H9 (cell line): ENCODE measurements at places on chromosomes 5 and 9. TPM values are rescaled to one million over a fixed set of nuclear protein-coding genes. Genes with fewer than 3 reads are reported as not detected.

GRCh38 chr5:124996764-124997077 is 250.3 kb upstream of the ZNF608 start:
- DNase-seq: no peak

- DNase-seq: no peak
Measured at GRCh38 chr5:44801992-44802391, 6.8 kb upstream of the MRPS30 start.

DNA sequence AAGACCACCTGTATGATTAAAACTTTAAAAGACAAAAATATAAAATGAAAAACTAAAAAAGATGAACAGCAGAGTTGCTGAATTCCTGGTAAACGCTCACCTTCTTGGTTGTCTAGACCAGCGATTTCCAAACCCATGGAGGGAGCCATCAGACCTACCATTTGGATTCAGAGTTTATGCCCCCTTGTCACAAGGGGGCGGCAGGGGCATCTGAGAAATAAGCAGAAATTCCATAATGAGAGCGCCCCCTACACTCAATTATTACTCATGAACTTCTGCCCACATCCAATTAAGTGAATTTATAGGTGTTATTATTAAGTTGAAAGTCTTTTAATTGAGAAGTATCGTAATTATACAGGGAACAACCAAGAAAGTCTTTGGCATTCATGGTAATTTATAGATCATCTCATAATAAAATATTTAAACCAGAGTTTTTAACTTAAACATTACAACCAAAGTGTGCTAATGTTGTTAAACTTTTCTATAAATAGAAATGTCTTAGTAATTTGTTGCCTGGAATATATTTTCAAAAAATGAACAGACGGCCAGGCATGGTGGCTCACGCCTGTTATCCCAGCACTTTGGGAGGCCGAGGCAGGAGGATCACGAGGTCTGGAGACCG is 35.2 kb upstream of the SPATA31C2 start:
- peak; percentile 69 for DNase-seq

DNA sequence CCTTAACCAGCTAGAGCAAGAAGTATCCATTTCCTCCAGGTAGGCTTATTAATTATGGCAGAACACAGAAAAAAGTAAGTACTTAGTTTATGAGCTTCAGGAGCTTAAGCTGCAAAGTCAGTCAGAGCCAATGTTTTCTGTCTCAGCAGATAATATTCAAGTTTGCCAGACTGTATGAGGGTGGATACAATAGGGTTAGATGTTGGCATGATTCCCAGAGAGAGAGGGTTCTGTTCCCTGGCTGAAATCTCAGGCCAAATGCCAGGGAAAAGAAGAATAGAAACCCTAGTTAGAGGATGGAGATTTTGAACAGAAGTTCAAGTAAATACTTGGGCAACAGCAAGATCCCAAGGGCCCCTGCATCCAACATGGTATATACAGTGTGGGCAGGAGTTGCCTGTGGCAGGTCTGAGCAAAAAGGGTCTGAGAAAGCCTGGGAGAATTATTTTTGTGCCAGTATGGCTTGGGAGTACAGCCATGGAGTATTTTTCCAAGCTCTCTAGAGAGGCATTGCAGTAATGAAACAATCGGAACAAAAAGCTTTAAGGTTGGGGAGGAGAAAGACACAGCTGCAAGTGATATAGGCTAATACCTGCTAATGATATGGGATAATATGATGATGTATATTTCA is 31.0 kb upstream of the ISOC1 start:
- DNase-seq: no peak

Gene TUBB4B
- total RNA-seq: 378 and 386 TPM in 2 replicates

Gene HMGXB3
- total RNA-seq: 23.8 and 26.9 TPM in 2 replicates

DNA sequence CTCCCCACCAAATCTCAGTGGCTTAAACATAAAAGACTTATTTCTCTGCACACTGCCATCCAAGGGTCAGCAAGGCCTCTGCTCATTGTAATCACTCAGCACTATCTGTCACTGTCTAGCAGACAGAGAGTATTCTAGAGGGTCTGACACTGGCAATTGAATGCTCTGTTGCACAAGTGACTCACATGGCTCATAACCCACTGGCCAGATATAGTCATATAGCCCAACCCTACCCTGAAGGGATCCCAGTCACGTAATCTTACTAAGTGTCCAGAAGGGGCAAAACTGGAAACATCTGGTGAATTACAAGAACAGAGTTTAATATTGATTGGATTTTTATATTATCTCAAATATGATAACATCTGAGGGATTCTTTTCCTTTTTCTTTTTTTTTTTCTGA is 80.7 kb downstream of the TSSK1B start:
- DNase-seq: no peak

DNA sequence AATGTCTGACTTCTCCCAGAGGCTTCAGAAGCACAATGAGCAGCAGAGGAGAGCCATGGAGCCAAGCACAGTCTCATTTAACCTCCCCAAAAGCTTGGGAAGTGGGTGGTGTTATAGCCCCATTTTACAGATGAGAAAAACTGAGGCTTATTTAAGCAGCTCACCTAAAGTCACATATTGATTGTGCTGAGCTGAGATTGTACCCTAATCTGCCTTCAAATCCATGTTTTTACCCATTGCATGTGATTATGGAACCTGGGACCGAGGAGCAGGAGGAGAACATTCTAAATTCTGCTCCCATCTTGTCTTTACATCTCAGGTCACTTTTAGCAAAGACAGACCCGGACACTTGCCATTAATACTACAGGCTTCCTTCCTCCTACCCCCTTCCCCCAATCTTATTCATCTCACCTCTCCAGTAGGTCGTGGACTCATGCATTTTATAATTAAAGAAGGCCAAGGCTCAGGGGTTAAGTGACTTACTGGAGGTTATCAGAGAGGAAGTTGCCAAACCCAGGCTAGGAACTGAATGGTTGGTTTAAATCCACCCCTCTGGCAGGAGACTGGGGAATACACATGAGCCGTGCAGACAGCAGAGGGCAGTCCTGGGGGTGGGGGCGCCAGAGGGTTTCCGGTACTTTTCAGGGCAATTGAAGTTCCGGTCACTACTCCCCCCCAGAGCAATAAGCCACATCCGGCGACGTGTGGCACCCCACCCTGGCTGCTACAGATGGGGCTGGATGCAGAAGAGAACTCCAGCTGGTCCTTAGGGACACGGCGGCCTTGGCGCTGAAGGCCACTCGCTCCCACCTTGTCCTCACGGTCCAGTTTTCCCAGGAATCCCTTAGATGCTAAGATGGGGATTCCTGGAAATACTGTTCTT is 51.0 kb upstream of the IL17B start:
- peak; percentile 75 for DNase-seq

Gene FOXD4L3
- 0.26 TPM in 1 of 2 replicates, not detected in the other for total RNA-seq

GRCh38 chr9:90579181-90579580 is 63.4 kb downstream of the DIRAS2 start:
- no peak for DNase-seq

Gene ANKH
- total RNA-seq: 9.6 and 10.2 TPM in 2 replicates

GRCh38 chr9:121499427-121500164 is at the start of gene GGTA1:
Gene GGTA1, minus strand, starts transcription at chr9:121499844. Its CDS starts 31,922 bp downstream, at chr9:121467922.
- DNase-seq: peak; percentile 59

- DNase-seq: no peak
Measured at GRCh38 chr5:114418176-114419066, 56.6 kb downstream of the KCNN2 start.

DNA sequence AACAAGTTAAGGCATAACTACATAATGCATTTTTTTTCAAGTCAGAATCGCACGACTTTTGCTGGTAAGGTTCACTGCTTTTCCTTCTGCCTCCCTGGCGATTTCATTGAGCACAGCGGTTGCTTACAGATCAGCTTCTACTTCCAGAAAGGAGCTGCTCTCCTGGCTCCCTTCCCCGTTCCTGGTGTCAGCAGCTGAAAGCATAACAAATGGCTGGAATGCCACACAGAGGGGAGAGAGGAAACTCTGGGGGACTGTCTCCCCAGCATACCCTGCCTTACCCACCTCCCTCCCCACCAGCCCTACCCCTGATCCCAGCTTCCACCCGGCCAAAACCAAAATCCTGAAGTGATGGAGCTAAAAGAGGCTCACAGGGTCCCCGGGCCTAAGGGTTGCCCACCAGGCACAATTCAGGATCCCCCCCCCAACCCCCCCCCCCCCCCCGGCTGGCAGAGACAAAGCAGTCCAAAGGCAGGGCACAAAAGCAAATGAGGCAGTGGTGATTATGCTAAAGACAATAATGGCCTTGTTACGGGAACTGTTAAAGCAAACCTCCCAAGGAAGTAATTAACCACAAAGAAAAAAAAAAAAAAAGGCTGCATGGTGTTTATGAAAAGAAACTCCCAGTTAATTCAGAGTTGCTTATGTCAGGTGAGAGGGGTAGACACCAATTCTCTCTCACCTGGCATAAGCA is 126.1 kb upstream of the WWC1 start:
- peak; percentile 61 for DNase-seq

Gene CXCL14
- 1.1 TPM in 2 replicates for total RNA-seq

DNA sequence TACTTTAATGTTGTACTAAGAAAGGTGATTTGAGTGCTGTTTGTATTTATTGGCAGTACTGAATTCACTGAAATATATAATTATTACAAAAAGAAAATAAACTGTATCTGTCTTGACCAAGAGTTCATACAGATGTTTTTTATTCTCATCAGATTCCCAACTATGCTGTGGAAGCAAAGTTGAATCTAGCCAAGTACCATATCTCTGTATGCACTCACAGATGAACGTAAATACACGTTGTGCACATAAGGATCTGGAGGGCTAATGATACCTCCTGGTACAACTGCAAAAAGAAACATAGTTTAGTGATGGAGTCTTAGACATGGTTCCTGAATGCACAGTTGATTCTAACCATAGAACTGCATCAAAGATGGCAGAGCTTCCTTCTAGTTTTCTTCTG is 169.4 kb downstream of the CD180 start:
- DNase-seq: no peak

DNA sequence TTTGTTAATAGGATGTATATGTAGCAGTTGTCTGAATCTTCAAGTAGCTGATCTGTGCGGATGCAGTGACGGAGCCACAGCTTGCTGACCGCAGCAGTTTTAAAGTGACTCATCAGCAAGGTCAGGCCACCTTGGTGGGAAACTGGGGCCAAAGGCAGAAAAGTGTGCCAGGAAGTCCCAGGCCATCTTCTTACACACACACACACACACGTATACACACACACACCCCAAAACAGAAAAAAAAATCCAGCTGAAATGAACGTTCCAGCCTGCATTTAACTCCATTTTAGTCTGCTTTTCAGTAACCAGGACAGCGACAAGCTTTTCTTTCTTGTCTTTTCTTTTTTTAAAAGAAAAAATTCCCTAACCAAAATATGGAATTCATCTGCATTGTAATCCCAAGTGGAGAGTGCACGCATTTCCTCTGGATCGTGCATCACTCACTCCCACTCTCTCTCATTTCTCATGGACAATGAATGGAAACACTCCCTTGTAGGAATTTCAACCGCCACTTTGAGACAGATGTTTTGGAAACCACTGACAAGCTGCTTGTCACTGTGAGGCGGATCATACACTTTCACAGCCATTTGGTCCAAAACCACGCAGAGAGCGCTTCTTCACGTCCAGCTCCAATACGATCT is 103.9 kb downstream of the LHFPL2 start:
- DNase-seq: no peak

Gene PCBD2
- 11.0 and 11.9 TPM in 2 replicates for total RNA-seq

Gene CNTRL
- total RNA-seq: 11.6 and 14.2 TPM in 2 replicates

GRCh38 chr9:125548141-125548540 is 158.9 kb downstream of the MAPKAP1 start:
- no peak for DNase-seq

Gene CCNO
- 0.24 and 0.42 TPM in 2 replicates for total RNA-seq

Gene PPP1R26
- 34.0 and 38.0 TPM in 2 replicates for total RNA-seq

Gene CTXN3
- total RNA-seq: not detected in 2 replicates

GRCh38 chr5:27778121-27778520 is 739.7 kb upstream of the CDH9 start:
- no peak for DNase-seq

Gene COL15A1
- total RNA-seq: 0.15 TPM in 1 of 2 replicates, not detected in the other

Gene ANKRD34B
- 0.70 and 0.72 TPM in 2 replicates for total RNA-seq

DNA sequence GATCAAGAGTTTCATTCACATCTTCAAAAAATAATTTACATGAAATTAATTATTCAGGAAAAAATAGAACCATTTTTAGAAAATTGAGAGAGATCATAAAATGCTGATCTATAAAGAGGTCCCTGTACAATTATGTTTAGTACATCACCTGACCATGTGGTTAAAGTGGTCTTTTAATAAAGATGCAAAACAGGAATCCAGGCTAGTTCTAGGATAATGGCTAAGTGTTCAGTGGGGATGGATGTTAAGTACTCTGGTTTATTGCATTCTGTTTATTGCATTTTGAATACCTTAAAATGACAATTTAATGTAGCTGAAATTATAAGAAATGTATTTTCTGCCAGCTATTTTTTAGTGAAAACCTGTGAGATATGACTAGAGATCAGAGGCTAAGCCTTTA is 72.0 kb upstream of the SMC2 start:
- no peak for DNase-seq

- DNase-seq: peak; percentile 74
Measured at GRCh38 chr9:75083188-75083970, 4.6 kb downstream of the NMRK1 start.

DNA sequence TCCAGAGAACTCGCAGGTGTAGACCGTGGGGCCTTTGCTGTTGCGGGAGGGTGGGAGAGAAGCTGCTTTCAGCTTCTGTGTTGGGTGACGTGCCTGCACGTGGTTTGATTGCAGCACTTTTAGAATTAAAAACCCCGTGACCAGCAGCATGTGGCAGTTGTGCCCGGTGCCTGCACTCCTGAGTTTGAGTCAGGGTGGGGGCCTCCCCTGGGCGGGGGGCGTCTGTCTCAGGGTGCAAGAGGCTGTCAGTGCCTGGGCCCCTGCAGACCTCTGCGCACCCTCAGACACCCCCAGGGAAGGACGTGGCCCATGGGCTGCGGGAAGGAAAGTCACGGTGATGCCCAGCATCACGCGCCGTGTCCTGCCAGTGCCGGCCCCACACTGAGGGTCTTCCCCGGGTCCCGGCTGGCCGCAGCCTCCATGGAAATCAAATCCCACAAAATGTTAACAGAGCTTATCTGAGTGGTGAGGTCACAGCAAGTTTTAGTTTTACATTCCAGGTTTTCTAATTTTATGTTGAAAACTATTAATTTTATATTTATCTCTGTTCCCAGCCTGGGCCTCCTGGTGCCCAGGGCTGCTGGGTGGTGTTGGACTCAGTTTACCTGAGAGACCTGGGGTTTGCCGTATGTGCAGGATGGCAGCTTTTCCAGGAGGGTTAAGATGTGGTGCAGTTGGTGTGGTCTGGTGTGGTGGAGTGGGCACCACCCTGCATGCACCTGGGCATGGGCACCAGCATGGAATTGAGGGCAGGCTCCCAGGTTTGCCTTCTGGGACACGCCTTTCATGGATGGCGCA is 33.3 kb downstream of the AHRR start:
- peak; percentile 19 for DNase-seq

Gene GHR
- total RNA-seq: 0.20 and 0.24 TPM in 2 replicates

DNA sequence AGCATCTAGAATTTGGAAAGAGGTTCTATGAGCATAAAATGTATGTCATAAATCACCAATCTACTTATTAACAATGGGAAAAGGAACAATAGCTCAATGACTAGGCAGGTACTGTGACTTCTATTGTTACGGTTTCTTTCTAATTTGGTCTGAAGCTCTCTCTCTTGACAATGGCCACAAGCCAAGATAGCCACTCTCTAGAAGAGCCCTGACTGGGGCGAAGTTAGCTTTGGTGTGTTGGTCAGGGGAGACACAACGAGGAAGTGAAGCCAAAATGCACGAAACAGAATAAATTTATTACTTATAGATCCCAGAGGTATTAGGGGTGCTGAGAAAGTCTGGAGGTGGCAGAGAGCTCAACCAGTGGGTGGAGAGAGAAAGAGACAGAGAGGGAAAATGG is 9.4 kb upstream of the RAD23B start:
- DNase-seq: no peak
